ENCODE measurements at places on chromosomes 1 and 21.
A peak's percentile ranks its signal among the peaks of the same experiment; 100 is the strongest.

GRCh38 chr21:46294647-46295176, 8.6 kb downstream of the YBEY start:
- DNase-seq, result no peak

GRCh38 chr1:153490272-153491051, 30.0 kb upstream of the S100A7 start:
- DNase-seq, result peak; percentile 33

- DNase-seq, result no peak
Measured at GRCh38 chr1:209768354-209768774, 12.5 kb downstream of the TRAF3IP3 start.

DNA sequence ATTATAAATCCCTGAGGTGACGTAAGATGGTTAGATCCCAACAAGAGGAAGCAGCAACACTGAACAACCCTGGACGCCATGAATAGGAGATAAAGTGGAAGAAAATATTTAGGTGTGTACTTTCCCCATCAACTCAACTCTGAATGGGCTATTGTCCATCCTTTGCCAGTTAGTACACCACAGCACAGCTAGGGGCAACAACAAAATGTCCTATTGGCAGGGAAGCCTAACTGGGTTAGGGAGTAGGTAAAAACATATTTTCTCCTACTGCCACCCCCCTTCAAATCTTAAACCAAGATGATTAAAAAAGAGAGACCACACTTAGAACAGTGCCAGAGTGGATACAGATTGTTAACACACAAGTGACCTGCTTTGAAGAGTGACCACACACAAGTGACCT, 220.0 kb downstream of the LBR start:
- DNase-seq, result no peak

DNA sequence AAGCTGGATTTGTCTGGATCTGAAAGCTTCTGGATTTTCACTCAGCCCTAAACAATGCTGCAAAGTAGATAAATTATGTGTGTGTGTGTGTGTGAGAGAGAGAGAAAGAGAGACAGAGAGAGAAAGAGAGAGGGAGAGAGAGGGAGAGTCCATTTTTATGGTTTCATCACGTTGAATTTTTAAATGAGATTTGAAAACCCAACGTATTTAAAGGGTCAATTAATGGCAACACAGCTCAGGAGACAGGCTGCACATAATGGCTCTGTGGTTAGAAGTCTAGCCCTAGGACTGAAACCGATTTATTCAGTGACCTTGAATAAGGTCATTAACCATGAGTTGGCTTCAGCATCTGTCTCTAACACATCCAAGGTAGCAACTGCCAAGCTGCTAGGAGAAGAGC, 35.3 kb upstream of the FMN2 start:
- no peak for DNase-seq
